ENCODE measurements at places on chromosomes 3 and 15. TPM values are rescaled to one million over a fixed set of nuclear protein-coding genes. Genes with fewer than 3 reads are reported as not detected.

- DNase-seq = no peak
- peaks cover 35% of the 10 kb centered on the region for H3K27me3 ChIP-seq
- H3K4me1 ChIP-seq = no peaks in the 10 kb centered on the region
Measured at GRCh38 chr15:34799149-34800101, 4.1 kb upstream of the ACTC1 start.

DNA sequence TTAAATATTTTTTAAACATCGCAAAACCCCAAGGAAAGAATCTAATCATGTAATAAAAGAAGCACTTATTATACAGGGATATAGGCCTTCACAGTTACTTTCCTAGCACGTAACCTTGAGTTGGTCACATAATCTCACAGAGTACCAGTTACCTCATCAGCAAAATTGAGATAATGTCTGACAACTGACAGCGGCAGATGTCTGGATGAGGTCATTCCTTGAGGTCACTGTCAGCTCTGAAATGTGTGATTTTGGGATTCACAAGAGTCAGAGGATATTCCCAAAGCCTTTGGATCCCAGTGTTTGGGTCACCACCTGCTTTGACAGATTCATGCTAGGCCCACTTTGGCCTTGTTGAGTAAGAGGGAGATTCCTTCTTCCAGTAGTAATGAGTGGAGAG, 151.4 kb upstream of the SEMA6D start:
- H3K4me3 ChIP-seq = no peak overlapping the region
- H3K27me3 ChIP-seq = no peaks in the 10 kb centered on the region
- H3K27ac ChIP-seq = no peak overlapping the region
- H3K36me3 ChIP-seq = no peaks in the 10 kb centered on the region

DNA sequence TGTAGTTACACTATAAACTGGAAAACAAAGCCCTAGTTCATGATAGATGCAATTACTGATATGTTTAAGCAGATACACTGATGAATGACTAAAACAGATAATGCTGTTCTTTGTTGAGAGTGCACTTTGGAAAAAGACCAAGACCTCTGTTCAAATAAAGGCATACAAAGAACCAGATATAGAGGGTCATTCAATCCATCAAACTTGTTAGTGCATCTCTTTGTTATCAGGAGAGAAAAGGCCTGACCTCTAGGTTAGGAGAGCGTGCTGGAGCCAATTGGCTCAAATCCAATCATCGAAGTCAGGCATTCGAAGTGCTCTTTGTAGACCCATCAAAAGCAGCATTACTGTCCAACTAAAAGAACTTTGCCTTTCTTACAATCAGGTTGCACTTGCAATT, 124.2 kb downstream of the TFG start:
- H3K4me3 ChIP-seq = no peak overlapping the region
- no peak for DNase-seq
- H3K36me3 ChIP-seq = no peaks in the 10 kb centered on the region
- no peaks in the 10 kb centered on the region for H3K4me1 ChIP-seq
- H3K27ac ChIP-seq = no peak overlapping the region

DNA sequence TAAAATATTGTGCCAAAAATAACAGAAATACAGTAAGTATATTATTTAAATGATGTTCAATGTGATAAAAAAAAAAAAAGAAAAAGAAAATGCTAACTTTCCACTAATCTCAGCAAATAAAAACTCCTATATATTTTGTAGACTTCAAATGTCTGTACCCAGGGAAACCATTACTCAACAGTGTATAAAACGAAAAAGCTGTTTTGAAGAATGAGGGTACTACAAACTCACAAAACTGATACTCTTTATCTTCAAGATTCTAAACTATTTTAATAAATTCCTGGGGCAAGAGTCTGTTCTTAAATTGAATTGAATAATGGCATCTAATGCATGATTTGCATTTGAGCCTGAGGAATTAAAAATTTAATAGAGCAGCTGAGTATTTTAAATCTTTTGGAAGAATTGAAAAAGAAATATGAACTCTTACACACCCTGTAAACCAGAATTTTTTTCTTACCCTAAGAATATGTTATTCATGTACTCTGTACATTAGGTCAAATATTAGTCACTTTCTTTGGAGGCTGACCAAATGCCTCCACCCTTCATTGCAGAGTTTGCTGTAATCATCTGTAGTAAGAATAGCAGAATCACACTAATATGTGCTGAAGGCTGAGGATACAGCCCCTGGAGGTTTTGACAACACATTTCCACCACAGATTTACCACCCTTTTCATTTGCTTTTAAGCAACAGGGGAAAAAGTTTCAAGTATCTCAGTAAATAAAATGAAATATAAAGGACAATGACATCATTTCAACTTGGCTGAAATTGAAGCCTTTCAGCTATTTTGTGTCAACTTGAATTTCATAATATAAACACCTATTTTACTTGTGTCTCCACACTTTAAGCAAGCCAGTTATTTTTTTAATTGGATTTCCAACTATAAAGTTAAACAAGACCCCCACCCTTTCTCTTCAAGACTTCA, 79.7 kb downstream of the FBN1 start:
- DNase-seq = no peak
- no peaks in the 10 kb centered on the region for H3K36me3 ChIP-seq
- H3K4me3 ChIP-seq = no peak overlapping the region
- no peak overlapping the region for H3K27ac ChIP-seq
- H3K27me3 ChIP-seq = peaks cover 11% of the 10 kb centered on the region

DNA sequence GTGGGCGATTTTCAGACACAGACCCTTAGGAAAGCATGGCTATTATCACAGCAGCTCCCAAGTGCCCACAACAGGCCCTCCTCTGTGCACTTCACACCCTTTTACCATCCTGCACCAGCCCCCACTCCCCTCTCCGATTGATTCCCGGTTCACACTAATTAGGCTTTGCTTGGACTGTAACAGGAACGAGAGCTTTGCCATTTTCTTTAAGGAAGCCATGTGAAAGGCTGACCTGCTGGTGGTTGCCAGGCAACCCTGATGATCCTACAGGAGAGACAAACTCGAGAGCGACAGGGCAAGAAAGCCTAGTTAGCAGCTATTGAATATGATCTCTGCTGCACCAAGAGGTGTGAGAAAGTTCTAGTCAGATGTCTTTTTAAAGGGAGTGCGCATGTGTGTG, 28.2 kb upstream of the DET1 start:
- no peaks in the 10 kb centered on the region for H3K36me3 ChIP-seq
- H3K4me3 ChIP-seq = no peak overlapping the region
- H3K27ac ChIP-seq = no peak overlapping the region
- no peak for DNase-seq
- no peaks in the 10 kb centered on the region for H3K4me1 ChIP-seq

GRCh38 chr15:36622197-36622795, 42.9 kb downstream of the CDIN1 start:
- no peak for DNase-seq
- no peak overlapping the region for H3K27ac ChIP-seq
- no peaks in the 10 kb centered on the region for H3K27me3 ChIP-seq
- H3K4me3 ChIP-seq = no peak overlapping the region

GRCh38 chr3:56882896-56883295, 81.1 kb upstream of the ARHGEF3 start:
- no peak overlapping the region for H3K4me3 ChIP-seq
- no peak overlapping the region for H3K27ac ChIP-seq
- H3K27me3 ChIP-seq = no peaks in the 10 kb centered on the region
- no peak for DNase-seq
- peaks cover 37% of the 10 kb centered on the region for H3K36me3 ChIP-seq

DNA sequence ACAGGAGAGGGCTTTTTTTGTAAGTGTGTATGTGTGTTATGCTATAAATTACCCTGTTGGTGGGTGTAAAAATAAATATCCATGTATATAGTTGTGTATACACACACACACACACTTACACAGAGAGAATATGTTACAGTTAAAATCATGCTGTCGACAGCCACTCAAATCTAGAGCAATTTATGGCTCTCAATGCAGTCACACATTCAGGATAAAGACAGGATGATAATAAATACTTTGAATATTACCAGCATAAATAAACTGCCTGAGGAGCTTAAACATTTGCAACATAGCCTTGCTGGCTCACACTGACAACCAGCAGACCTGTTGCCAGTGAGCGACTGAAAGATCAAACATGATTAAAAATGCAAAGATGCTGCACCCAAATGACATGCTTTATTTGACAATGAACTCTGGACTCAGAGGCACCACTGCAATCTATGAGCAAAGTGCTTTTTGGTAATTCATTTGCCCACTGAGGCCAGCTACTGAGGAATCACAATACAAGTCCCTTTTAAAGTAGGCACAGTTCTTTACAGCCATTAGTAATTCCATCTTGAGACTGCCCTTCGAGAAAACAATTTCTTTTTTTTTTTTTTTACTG, 458.9 kb downstream of the FHIT start:
- H3K4me3 ChIP-seq = no peak overlapping the region
- no peak overlapping the region for H3K27ac ChIP-seq
- DNase-seq = no peak
- H3K27me3 ChIP-seq = no peaks in the 10 kb centered on the region
- H3K36me3 ChIP-seq = no peaks in the 10 kb centered on the region

DNA sequence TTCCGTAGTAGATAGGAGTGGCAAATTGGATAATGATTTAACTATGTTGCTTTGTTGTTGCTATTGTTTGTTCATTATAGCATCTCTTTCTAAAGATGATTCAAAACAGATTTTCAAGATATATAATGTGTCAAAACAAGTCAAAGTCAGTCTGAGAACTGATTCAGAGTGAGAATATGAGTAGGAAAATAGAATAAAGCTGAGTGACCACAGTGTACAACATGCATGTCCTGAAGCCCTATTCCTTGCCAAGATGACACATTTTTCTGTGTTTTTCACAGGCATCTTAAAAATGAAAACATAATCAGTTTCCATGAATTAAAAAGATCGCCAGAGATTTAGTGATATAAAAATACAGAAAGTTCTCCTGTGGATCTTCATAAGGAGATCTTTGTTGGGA, 57.0 kb upstream of the THRB start:
- H3K27me3 ChIP-seq = no peaks in the 10 kb centered on the region
- H3K36me3 ChIP-seq = no peaks in the 10 kb centered on the region
- no peak overlapping the region for H3K4me3 ChIP-seq
- H3K27ac ChIP-seq = no peak overlapping the region

- peaks cover 1% of the 10 kb centered on the region for H3K36me3 ChIP-seq
- no peak overlapping the region for H3K4me3 ChIP-seq
- no peak for DNase-seq
- no peak overlapping the region for H3K27ac ChIP-seq
- H3K27me3 ChIP-seq = peaks cover 60% of the 10 kb centered on the region
Measured at GRCh38 chr3:158093526-158093925, 12.7 kb downstream of the SHOX2 start.

DNA sequence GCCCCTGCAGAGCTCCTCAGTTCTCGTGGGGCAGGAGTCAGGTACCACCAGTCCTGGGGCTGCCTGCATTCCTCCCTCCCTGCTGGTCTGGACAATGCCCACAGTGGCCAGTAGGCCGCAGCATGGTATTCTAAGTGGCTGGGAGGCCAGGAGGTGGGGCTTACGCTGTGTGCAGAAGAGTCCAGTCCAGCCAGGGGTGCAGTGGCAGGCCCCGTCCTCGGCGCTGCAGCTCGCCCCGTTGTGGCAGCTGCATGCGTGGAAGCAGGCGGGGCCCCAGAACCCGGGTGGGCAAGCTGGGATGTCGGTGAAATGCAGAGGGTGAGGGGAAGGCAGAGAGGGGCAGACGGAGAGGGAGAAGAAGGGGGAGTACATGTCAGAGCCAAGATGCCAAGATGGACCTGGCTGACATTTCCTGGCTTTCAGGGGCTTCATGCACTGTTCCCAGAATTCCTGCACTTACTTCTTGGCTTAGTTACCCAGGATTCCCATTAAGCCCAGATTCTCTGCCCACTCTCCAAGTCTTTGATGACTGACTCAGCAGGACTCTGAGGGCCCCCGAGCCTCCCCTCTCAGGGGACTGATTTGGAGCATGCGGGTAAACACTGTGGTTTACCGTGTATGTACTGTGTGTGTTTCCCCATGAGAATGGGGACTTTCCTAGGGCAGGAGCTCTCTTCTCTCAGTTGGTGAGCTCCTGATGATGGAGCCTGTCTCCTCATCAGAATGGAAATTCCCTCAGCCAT, 47.5 kb downstream of the RAB11A start:
- H3K4me3 ChIP-seq = peak overlapping the region; percentile 37
- DNase-seq = peak; percentile 71
- peaks cover 55% of the 10 kb centered on the region for H3K4me1 ChIP-seq
- H3K27ac ChIP-seq = peak overlapping the region; percentile 83
- no peaks in the 10 kb centered on the region for H3K27me3 ChIP-seq
- peaks cover 9% of the 10 kb centered on the region for H3K36me3 ChIP-seq

- DNase-seq = no peak
- no peaks in the 10 kb centered on the region for H3K27me3 ChIP-seq
Measured at GRCh38 chr3:101229681-101230080, 90.7 kb downstream of the IMPG2 start.

The CDV3 gene
- total RNA-seq = 289 TPM

The RTP1 gene
- not detected for total RNA-seq

The MEIS2 gene
- not detected for total RNA-seq

The PATL2 gene
- 11.1 TPM for total RNA-seq

The BTLA gene
- 39.4 TPM for total RNA-seq

Measured in activated T-helper 1 cell treated with anti-CD3 and anti-CD28 coated beads, Interleukin-12 subunit alpha, Interleukin-12 subunit beta, Interleukin-2, Interleukin-4 antibody, amounts not matched to agents 30 ng/mL and 10 ng/mL and 1 ng/mL, durations not matched to agents 14 hours and 24 hours and 36 hours (primary cell).